LHCN-M2 (cell line): ENCODE measurements at places on chromosomes 7 and 10. TPM values are rescaled to one million over a fixed set of nuclear protein-coding genes. Genes with fewer than 3 reads are reported as not detected.

The ELAPOR2 gene
- total RNA-seq, result 5.7 and 6.0 TPM in 2 replicates

The ZNF467 gene
- 0.26 TPM in 1 of 2 replicates, not detected in the other for total RNA-seq

The MKRN1 gene
- total RNA-seq, result 52.1 and 56.4 TPM in 2 replicates

The CREB5 gene
- total RNA-seq, result 6.5 and 9.0 TPM in 2 replicates

The CCL24 gene
- total RNA-seq, result not detected in 2 replicates

The SDK1 gene
- 7.2 and 8.3 TPM in 2 replicates for total RNA-seq

The PNLIPRP3 gene
- total RNA-seq, result 0.06 TPM in 1 of 2 replicates, not detected in the other

The NEBL gene
- total RNA-seq, result 0.11 and 0.13 TPM in 2 replicates

The NME8 gene
- total RNA-seq, result not detected in 2 replicates

DNA sequence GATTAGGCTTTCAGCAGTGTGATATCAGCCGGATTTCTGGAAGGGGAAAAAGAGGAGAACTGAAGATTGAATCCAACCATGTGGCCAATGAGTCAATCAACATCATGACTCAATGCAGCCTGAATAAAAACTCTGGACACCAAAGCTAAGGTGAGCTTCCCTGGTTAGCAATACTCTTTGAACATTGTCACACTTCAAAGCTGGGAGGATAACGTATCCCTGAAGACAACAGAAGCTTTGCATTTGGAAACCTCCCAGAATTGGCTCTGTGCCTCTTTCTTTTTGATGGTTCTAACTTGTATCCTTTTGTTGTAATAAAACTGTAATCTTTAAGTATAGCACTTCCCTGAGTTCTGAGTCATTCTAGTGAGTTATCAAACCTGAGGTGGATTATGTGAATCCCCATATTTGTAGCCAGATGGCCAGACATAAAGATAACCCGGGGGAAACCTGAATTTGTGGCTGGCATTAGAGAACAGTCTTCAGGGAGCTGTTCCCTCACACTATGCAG lies 284.4 kb downstream of the IPMK start:
- peak; percentile 42 for DNase-seq

DNA sequence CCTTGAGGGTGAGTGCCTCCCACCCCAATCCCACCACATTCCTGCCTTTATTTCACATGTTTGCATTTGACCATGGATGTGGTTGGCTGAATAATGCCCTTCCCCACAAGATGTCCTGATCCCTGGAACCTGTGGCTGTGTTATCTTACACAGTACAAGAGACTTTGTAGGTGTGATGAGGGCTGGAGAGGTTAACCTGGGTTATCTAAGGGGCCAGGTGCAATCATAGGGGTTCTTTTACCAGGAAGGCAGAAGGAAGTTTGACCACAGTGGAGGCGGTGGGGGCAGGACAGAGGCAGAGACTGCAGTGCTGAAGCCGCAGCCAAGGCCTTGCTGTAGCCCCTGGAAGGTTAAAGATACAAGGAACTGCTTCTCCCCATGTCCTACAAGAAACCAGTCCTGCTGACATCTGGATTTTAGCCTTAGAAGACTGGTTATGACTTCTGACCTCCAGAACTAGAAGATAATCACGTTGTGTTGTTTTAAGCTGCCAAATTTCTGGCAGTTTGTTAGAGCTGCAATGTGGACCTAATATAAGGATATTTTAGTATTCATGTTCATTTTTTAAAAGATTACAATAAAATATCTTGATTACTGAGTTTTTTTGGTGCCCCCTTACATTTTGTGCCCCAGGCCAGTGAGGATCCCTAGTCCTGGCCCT lies 136.6 kb downstream of the ARHGAP22 start:
- no peak for DNase-seq

DNA sequence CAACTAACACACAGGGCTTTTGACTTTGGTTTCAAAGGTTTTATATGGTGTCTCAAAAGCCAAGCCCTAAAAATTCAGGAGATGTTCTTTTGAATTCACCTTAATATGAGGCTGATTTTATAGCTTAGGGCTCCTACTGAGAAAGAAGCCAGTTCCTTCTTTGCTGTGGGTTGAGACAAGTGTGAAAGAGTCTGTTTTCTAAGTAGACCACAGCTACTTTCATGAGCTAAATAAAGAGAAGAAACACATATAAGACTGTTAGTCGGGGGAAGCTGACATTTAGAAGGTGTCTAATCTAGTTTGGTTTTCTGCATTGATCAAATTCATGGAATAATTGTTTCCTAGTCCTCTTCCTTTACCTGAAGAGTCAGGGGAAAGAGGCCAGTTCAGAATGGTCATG lies 332.1 kb upstream of the CELF2 start:
- DNase-seq, result no peak

DNA sequence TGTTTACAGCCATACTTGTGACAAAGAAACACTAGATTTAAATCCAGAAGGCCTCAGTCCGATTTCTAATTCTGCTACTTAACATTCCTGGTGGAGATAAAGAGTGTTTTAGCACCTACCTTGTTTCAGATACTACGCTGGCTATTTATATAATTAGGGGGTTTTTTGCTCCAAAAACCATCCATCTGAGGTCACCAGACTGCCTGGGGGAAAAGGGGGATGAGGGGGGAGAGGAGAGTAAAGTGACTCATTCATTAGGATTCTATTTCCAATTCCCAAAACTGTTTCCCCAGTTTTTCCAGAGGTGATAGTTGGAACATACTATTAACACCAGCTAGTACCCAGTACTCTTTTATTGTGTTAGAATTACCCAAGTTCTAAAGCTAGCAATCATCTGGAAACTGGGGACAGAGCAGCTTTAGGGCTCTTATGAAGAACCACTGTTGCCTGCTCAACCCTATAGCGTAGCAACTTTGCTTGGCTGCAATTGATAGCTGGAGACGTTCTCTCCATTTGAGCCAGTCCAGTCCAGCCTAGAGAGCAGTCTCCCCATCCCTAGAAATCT lies 6.6 kb downstream of the GCC1 start:
- no peak for DNase-seq

- DNase-seq, result peak; percentile 95
These were observed 169.5 kb upstream of the KLF14 start for GRCh38 chr7:130903358-130903974.

GRCh38 chr10:81031774-81032173 lies 494.1 kb downstream of the SH2D4B start:
- DNase-seq, result no peak

GRCh38 chr10:89037096-89037495 lies 46.5 kb downstream of the FAS start:
- no peak for DNase-seq

DNA sequence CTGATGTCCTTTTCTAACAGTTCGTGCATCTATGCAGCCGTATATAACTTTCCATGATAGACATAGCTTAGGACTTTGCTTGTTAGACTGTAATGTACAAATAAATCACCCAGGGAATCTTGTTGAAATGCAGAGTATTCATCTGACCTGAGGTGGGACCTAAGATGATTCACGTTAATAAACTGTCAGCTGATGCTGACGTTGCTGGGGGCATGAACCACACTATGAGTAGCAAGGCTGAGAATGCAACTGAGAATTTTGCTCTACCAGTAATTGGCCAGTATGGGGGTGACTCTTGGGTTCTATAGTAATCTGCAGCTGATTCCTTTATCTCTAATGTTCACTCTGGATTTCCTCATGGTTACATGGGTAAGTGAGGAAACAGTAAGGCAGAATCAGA lies 130.1 kb upstream of the MALRD1 start:
- DNase-seq, result no peak

GRCh38 chr10:118596426-118597124 lies 1.1 kb upstream of the PRLHR start:
- DNase-seq, result no peak

- no peak for DNase-seq
These were observed 727.8 kb downstream of the TYW1 start for GRCh38 chr7:67724435-67724834.

GRCh38 chr10:123563994-123564393 lies 102.2 kb upstream of the GPR26 start:
- DNase-seq, result no peak

GRCh38 chr7:91656541-91657482 lies 223.7 kb downstream of the MTERF1 start:
- peak; percentile 17 for DNase-seq

- no peak for DNase-seq
These were observed 120.7 kb downstream of the ARID5B start for GRCh38 chr10:62021978-62022802.

- DNase-seq, result peak; percentile 93
These were observed 22.3 kb upstream of the FAM133B start for GRCh38 chr7:92612501-92612900.

- DNase-seq, result no peak
These were observed 116.4 kb downstream of the ITGB8 start for GRCh38 chr7:20447021-20447650.

- DNase-seq, result no peak
These were observed 241.5 kb upstream of the IGFBP3 start for GRCh38 chr7:46162609-46163008.

DNA sequence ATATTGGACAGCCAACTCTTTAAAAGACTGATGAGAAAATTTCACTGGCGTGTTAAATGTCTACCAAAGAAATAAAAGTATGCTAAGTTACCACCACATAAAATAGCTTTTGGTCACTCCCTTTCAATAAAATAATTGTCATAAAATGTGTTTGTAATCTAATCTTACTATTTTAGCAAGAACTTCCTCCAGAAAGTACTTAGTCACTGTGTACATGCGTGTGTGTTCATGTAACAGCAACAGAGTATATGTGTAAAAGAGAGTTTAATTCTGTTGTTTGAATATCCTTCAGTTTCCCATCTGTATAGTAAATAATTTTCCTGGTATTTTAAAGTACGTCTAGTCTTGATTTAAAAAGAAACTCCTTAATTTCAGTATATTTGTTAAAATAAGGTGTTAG lies 35.0 kb upstream of the WASL start:
- no peak for DNase-seq

GRCh38 chr7:121005996-121006584 lies 17.6 kb downstream of the CPED1 start:
- DNase-seq, result no peak

- DNase-seq, result no peak
These were observed 10.8 kb upstream of the SFRP5 start for GRCh38 chr10:97782455-97783228.

DNA sequence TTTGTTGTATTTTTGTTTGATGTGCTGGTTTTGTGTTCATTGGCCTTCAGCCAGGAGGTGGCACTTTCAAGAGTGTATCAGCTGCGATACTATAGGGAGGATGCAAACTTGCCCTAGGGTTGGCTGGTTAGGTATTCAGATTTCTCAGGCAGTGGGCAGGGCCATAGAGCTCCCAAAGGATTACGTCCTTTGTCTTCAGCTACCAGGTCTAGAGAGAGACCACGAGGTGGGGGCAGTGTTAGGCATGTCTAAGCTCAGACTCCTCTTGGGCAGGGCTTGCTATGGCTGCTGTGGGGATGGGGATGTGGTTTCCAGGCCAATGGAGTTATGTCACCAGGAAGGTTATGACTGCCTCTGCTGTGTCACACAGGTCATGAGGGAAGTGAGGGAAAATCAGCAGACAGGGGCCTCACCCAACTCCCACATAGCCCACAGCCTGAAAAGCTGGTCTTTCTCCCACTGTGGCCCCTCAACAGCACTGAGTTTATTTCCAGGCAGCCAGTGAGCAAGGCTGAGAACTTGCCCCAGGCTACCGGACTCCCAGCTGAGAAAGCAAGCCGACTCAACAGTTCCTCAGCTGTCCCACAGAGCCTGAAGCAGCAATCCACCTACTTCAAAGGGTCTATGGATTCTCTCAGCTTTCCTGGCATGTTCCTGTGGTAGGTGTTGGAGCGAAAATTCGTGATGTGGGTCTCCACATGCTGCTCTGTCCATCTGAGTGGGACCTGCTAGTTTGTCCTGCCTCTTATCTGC lies 227.4 kb upstream of the COBL start:
- DNase-seq, result no peak

GRCh38 chr7:150875791-150876190 lies 23.5 kb downstream of the AOC1 start:
- DNase-seq, result no peak

DNA sequence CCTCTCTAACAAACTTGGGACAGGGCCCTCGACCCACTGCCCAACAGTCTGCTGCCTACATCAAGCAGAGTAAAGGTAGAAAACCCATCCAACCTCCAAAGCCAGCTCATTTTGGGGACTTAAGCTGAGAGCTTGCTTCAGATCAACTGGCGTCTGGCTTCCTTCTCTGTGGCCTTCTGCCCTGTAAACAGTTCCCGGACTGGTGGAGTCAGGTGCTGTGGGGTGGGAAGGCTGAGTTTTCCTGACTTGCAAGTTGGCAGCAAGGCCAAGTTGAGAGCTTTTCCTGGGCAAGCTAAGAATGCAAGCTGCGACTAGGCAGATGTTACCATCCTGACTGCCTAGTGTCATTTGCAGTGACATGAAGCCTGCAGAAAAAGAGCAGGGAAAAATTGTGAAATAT lies 3.7 kb downstream of the GALNT17 start:
- DNase-seq, result no peak

DNA sequence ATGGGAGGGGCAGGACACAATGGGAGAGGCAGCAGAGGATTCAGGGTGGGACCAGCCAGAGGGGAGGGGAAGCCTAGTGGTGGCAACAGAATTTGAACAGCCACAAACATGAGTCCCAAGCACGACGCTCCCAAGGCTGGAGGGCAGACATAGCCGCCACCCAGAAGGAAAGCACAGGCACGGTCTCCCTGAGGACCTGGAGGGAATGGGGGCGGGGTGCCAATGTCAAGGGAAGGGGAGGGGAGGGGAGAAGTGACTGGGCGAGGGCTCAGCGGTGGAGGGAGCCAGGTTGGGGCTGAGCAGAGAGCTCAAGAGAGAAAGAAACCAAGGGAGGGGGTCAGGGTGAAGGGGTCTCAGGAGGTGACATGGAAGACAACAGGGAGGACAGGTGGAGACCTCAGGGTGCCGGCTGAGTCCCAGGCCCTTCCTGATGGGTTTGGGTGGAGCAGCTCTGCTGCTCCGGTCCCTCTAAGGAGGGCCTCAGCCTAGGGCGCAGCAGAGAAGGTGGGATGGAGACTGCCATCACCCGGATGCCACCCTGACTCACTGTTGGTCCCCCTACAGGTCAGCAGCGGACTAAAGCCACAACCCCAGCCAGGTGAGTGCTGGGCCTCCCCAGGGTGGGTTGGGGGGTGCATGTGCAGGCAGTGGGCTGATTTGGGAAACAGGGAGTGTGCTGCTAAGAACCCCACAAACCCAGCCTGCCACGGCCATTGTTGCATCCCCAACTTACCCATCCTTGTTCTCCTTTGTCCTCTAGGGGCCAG lies 24.2 kb downstream of the PILRA start:
- no peak for DNase-seq

GRCh38 chr10:34746094-34746493 lies 69.0 kb downstream of the PARD3 start:
- DNase-seq, result no peak

DNA sequence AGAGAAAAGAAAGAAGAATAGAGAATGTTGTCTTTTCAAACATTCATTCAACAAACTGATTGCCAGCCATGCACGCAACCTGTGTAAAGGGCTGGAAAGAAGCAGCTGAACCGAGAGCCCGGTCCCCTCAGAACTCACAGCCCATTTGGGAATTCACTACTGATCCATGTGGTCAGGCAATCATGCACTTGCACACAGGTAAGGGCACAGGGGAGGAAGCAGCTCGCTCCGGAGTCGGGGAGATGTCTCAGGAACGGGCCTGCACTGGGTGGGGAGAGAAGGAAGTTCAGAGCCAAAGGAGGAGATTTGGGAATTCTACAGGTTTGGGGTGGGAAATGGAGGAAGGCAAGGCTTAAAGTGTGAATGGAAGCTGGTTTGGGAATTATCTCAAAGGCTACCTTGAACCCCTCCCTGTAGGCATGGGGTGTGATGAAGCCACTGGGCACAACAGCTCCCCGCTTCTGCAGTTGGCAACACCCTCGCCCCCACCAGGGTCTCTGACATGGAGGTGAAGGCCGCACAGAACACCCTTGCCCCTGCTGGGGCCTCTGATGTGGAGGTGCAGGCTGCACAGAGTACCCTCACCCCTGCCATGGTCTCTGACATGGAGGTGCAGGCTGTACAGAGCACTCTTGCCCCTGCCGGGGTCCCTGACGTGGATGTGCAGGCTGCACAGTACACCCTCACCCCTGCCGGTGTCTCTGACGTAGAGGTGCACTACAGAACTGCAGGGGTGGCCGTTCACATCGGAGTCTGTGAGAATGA lies 194.4 kb upstream of the RNF32 start:
- DNase-seq, result no peak
